Right hindlimb (tissue), 1 donor: ENCODE measurements at places on chromosomes 7 and 10.
A peak's percentile ranks its signal among the peaks of the same experiment; 100 is the strongest.

DNA sequence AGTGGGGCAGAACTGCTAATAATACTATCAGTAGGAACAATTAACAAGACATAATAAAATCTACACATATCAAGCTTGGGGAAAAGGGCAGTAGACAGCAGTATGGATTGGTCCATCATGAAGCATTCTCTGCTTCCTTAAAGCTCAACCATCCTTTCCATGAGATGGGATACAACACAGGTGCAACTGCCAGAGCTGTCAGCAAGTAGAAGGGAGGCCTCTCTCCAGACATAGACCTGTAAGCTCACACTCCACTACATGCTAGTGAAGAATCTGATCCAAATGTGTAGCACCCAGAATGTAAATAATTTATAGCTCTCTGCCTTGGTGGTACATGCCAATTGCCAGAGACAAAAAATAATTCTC, 41.5 kb upstream of the ANAPC16 start:
- DNase-seq, result no peak

DNA sequence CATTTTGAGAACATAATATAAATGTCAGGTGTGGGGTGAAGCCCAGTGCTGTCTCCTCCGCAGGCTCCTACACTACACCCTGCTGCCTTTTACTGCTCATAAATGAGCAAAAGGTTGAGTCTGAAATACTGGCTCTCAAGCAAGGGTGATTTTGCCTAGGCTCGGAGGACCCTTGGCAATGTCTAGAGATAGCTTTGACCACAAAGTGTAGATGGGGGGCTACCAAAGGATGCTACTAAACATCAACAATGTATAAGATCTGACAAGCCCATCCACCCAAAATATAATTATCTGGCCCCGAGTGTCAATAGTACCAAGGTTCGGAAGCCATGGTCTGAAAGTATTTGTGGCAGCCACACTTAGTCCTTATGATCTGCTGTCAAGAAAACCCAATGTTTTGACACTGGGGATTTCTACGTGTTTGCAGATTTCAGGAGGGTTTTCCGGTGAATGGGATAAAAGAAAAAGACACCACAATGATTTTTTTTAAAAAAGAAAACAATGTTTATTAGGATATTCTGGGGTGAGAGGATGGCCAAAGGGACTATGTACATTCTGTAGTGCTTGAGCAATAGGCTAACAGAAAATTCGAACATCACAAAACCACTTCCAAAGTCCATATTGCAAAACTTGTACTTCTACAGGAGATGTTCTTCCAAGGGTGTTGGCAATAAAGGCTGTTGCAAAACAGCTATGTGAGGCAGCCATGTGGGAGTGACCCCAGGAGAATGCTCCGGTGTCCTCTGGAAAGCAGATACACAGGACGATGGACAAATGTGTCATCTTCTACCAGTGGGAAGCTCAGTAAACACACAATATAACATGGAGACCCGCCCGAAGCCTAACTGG, 216.3 kb downstream of the GFRA1 start:
- no peak for DNase-seq

GRCh38 chr10:132437541-132437950, 40.5 kb downstream of the PWWP2B start:
- DNase-seq, result no peak

- peak; percentile 72 for DNase-seq
These were observed 23.1 kb downstream of the ZCCHC24 start for GRCh38 chr10:79422178-79422892.

GRCh38 chr7:36925207-36925606, 200.9 kb upstream of the AOAH start:
- DNase-seq, result no peak

DNA sequence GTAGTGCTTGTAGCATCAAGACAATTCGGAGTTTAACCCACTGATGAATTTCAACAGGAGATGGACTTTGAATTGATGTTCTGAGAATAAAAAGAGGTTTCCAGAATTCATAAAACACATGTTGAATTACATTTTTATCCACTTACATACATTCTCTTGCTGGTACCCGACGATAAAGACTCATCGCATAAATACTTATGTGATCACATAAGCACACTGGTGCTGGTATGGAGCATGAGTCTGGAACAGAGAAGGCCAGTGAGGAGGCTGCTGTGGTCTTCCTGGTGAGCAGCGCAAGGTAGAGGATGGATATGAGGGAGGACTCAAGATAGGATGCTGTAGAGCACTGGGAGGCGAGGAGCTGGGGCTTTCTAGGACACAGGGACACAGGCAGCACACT, 109.0 kb downstream of the RNF216 start:
- no peak for DNase-seq

DNA sequence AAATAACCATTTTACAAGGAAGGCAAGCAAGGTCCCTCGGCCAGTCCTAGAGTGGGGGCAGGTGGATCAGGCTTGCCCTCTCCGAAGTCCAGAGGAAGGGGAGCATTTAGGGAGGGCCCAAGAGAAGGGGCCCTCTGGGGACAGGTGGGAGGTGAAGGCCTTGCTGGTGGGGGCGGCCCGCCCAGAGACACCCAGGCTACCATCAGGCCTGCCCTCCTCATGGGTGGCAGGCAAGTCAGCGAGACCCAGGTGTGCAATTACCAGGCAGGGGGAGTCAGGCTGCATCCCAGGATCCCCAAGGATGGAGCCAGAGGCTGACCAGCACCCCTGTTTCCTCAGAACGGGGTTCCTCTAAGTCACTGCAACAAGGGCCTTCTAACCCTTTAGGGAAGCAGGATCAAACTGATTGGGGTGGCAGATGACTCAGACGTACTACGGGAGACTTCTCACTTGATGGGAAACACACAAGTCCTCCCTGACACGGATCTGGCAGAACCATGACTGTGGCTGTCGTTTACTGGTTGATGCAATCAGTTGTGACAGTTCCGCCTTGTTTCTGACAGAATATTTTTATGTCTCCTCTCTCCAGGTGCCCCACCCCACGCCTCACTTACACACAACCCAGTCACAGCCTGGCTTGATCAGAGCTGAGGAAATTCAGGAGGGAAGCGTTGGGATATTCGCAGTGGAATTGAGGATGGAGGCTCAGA, 8.2 kb downstream of the LOXL4 start:
- no peak for DNase-seq

- DNase-seq, result no peak
These were observed 486.3 kb upstream of the PCDH15 start for GRCh38 chr10:55287346-55287745.

- DNase-seq, result peak; percentile 52
These were observed 72.2 kb downstream of the CHST15 start for GRCh38 chr10:124020981-124021815.

GRCh38 chr7:54946764-54947163, 72.1 kb upstream of the EGFR start:
- DNase-seq, result no peak
